Hippocampal formation (tissue), 2 donors: ENCODE measurements at places on chromosomes 1 and 21.

DNA sequence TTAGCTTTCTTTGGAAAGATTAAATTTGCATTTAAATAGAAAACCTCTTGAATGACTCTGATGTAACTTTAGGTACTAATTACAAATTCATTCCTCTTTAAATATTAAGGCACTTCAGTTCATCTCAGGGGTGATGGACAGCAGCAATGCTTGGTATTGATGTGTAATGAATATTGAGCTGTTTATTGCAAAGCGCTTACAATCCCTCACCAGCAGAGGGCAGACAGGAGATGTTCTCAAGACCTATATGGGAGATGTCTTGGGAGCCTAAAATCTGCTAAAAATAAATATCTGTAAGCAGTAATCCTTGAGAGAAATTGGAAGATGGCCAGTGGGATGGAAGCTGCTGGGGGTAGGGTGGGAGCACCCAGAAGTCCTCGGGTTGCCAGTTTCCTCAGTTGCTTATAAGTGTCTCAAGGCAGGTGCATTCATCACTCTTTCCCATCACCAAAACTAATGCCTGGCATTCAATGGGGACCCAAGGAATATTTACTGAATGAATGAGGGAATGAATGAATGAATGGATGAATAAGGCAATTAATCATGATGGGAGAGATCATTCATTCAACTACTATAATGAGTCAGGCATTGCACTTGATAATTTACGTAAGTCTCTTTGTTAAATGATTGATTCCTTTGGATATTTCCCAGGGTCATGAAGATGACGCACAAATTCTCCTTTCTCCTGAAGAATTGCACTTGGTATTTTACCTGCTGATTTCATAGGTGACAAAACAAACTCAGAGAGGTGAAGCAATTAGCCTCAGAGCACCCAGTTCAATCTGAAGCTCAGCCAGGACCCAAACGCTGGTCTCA lies 2.3 kb downstream of the KLHDC8A start:
- DNase-seq = peak; percentile 33

GRCh38 chr1:22359427-22359826 lies 92.2 kb upstream of the ZBTB40 start:
- no peak for DNase-seq

GRCh38 chr21:24294171-24294570 lies 1313.1 kb downstream of the MRPL39 start:
- no peak for DNase-seq

GRCh38 chr1:245441689-245442088 lies 286.9 kb downstream of the KIF26B start:
- DNase-seq = no peak

GRCh38 chr1:192554904-192555303 lies 20.7 kb upstream of the RGS1 start:
- no peak for DNase-seq

- no peak for DNase-seq
Observed at GRCh38 chr21:24948186-24948585, 659.1 kb downstream of the MRPL39 start.

DNA sequence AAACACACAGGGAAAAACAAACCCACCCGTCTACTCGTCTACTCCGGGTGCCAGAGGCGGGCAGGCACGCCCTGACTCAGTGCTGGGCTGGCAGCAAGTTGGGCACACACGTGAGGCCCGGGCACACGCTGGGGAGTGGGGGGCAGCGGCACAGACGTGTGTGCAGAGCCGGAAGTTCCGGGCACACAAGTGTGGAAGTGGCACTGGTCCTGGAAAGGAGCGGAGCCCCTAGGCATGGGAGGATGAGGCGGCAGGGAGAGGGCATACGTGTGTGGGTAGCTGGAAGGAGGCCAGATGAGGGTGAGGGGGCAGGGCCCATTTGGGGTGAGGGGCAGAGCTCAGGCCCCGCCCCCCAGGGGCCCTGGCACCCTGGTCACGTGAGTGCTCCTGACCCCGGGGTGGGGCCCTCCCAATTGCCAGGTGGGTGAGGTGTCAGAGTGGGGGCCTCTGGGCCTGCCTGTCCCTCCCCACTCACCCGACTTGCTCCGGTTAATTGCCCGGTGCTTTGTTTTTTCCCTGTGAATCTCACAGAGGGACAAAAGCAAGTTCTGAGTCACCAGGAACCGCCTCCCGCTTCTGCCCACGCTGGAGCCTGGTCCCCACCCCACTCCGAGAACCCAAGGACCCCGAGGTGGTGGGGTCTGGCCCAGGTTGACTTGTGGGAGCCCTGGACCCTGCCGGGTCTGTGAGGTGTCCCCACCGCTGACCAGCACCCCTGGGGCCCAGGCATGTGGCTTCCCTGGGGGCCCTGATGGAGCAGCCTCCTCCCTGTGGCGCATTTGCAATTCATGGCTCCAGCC lies 104.8 kb upstream of the CASZ1 start:
- DNase-seq = no peak

DNA sequence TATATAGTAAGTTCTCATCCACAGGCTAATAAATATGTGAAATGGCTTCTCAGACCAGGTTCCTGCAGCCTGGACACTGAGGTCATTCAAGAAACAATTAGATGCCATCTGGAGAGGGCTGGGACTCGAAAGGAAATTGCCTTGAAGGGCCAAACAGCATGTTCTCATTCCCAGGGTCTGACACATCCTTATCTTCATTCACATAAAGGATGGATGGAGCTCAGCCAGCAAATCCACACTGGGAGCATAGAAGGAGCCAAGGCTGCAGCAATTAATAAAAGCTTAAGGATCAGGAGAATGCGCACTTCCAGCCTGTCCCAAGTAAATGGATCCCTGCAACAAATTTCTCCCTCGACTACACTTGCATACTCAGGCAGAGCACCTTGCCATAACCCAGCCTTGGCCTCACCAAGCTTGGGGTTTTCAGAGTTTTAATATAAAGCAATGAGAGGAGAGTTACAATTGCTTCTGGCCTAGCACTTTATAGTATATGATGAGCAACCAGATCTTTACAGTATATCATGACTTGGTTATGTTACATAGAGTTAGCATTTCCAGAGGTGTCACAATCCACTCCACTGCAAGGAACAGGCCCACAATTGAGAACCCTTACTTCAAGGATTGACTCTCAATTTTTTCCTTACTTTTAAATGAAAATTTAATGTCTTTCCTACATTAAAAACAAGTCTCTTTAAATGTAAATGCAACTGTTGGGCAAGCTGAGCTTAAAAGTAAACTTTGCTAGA lies 55.9 kb downstream of the BCAR3 start:
- no peak for DNase-seq

DNA sequence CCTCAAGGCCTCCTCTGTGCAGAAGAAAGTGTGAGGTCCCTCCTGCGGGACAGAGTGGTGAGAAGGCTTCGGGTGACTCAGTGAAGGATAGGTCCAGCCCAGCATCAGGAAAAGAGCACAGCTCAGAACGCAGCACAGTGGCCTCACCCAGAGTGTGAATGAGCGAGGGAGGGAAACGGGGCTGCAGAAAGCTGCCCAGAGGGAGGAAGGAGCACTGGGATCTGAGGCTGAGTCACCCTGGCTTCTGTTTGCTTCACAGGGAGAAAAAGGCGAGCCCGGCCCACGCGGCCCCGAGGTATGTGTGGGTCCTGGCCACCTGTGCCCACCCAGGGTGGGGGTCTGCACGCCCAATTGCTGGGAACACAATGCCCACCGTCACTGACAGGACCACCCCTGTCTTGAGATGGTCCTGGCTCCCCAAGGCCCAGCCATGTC lies 24.3 kb downstream of the COL6A2 start:
- no peak for DNase-seq

DNA sequence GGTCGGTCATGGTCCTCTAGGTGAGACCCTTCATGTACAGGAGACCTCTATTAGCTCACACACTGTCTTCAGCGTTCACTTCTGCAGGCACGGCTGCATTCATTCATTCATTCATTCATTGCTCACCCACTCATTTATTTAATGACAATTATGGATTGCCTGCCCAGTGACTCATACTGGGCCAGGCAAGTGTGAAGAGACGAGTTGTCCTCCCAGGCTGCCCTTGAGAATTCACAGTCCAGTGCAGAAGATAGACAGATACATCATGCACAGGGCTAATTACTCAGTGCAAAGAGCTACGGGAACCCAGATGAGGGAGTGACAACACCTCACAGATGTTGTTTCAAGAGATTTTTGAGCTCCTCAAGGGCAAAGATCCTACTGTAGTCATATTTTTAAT lies 248.4 kb downstream of the TNR start:
- no peak for DNase-seq

- DNase-seq = no peak
Observed at GRCh38 chr21:44414291-44415072, 40.8 kb upstream of the LRRC3 start.

GRCh38 chr1:101242324-101243050 lies 5.7 kb downstream of the S1PR1 start:
- no peak for DNase-seq

- no peak for DNase-seq
Observed at GRCh38 chr1:3944578-3945125, 44.6 kb upstream of the C1orf174 start.

DNA sequence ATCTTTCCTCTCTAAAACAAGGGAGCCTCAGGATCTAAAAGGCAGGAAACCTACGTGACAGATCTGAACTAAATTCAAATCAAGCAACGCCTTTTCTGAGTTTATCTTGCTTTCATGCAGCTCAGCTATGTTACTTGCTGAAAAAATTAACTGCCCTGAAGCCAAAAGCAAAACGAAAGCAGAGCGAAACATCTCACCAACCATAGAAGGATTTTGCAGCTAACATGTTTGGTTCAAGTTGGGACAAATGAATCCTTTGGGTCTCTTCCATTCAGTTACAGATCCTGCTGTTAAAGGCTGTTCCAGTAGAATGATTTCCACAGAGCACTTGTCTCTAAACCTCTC lies 482 bp downstream of the SLC2A5 start:
- DNase-seq = no peak

DNA sequence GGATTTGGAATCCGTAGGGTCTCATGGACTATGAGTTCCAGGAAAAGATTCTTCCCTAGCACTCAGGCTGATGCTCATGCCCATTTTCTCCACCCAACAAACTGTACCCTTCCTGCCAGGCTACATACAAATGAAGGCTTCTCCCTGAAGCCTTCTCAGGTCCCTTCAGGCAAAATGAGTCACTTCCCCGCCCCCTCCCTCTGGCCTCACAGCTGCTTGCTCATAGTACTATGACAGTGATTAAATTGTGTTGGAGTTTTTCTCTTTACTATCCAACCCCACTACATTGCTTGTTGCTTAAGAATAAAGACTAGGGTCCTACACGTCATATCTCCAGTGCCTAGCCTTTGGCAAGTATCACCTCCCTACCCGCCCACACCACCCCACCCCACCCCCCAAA lies 207.6 kb upstream of the NFIA start:
- no peak for DNase-seq

GRCh38 chr1:230542054-230542453 lies 100.2 kb upstream of the COG2 start:
- DNase-seq = no peak

DNA sequence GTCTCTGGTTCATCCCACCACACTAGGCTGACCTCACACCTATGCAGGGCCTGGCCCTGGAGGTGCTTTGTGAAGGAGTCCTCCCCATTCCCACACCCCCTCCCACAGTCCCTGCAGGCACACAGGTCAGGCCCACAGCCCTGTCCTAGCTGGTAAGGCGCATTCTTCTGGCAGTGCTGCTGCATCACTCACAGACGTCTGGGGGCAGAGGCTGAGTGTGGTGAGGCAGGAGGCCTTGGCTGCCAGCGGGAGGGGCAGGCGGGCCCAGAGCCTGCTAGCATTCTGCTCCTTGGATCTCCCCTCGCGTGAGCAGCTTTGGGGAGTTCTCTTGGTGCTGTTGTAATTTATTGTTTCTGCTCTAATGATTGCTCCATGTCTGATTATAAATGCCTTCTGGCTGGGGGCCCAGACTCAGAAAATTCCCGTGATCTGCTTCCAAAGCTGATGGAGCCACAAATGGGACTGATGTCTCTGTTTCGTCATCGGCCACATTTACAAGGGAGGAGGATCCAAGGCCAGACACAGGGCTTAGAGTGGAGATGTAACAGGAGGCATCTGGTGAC lies 62.9 kb downstream of the TRABD2B start:
- DNase-seq = no peak

DNA sequence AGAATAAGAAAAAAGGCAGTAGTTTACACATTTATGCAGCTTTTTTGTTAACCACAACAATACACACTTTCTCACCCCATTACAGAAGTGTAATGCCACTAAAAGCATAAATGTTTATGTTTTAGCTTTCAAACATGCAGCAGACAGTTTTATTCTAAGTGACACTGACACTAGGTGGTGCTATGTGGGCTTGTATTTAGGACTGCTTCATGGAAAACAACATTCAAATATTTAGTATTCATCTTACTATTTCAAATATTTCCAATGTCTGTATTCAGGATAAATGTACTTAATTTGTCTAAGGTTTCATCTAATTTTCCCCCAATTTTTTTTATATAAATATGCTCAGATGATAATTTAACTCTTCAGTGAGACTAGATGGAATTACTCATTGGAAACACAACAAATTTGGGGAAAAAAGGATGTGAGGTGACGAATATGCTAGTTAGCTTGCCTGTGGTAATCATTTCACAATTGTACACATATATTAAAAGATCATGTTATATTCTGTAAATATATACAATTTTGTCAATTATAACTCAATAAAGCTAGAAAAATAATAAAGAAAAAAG lies 71.4 kb downstream of the USP1 start:
- peak; percentile 45 for DNase-seq

- DNase-seq = no peak
Observed at GRCh38 chr1:231107151-231107550, 54.7 kb upstream of the TRIM67 start.

- DNase-seq = peak; percentile 64
Observed at GRCh38 chr1:201042779-201043461, 19.4 kb upstream of the KIF21B start.

- DNase-seq = no peak
Observed at GRCh38 chr1:64834734-64835133, 89.9 kb downstream of the RAVER2 start.

DNA sequence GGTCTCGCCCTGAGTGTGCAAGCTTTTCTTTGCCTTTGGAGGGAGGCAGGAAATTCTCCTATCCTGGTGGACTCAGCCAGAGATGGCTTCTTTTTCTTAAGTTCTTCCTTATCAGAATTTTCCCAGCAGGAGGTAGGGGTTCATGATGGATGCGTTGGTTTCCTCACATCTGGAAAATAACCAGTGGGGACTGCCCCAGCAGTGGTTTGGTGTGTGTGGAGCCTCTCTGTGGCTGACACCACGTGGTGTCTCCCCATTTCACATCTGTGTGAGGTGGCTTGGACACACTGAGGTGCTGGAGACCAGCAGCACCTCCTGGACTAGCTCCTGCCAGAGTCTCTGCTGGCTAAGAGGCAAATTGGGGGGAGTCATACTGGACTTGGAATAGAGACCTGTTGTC lies 32.6 kb downstream of the B3GALT5 start:
- DNase-seq = no peak

- no peak for DNase-seq
Observed at GRCh38 chr1:65939636-65940035, 146.9 kb downstream of the PDE4B start.

DNA sequence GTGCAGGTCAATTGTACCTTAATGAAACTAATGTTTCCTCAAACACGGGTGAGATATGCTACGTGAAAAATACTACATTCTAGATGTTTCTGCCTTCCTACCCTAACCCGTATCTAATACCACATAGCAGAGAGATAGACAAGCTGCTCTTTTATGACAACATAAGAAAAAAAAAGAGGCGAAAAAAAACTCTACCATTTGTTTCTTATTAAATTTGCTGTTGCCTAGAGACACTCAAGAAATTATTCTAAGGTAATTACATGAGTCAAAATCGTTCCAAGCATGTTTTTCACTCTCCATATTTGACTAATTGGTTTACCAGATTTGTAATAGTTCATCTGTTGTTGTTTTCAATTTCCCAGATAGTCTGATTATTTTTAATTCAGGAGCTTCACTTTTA lies 27.4 kb downstream of the PALMD start:
- DNase-seq = no peak

GRCh38 chr1:186297439-186298045 lies 77.5 kb downstream of the TPR start:
- no peak for DNase-seq
